ENCODE measurements at places on chromosomes 3 and 15. TPM values are rescaled to one million over a fixed set of nuclear protein-coding genes. Genes with fewer than 3 reads are reported as not detected.

The NANOGP8 gene
- total RNA-seq, result 0.25 TPM

The ZDHHC19 gene
- not detected for total RNA-seq

The PLSCR5 gene
- 0.25 TPM for total RNA-seq

The GOLGA6B gene
- total RNA-seq, result not detected

The GCHFR gene
- total RNA-seq, result 4.7 TPM

The TERC gene
- total RNA-seq, result 55.3 TPM

The OR5H6 gene
- total RNA-seq, result not detected

The UBAP1L gene
- 2.0 TPM for total RNA-seq

The LIPH gene
- total RNA-seq, result not detected

The SLC28A1 gene
- total RNA-seq, result not detected

The GABRR3 gene
- total RNA-seq, result under 0.01 TPM

The NOX5 gene
- not detected for total RNA-seq

The ECE2 gene
- 2.7 TPM for total RNA-seq

The SLC51B gene
- not detected for total RNA-seq

The GOLGA6L7 gene
- not detected for total RNA-seq

The COL6A5 gene
- total RNA-seq, result under 0.01 TPM

The ANKUB1 gene
- total RNA-seq, result 0.25 TPM

The GOLGA8S gene
- total RNA-seq, result under 0.01 TPM

The GUCA1C gene
- total RNA-seq, result not detected

The PAQR9 gene
- total RNA-seq, result 2.0 TPM

The SLC6A1 gene
- total RNA-seq, result 54.6 TPM

The MOBP gene
- total RNA-seq, result 0.25 TPM

The WNT7A gene
- total RNA-seq, result 9.6 TPM

All from temporal lobe (tissue), 4 donors.